Mesangial cell (primary cell): ENCODE measurements at places on chromosomes 5 and 9. TPM values are rescaled to one million over a fixed set of nuclear protein-coding genes. Genes with fewer than 3 reads are reported as not detected.

The ST8SIA4 gene
- 0.49 and 3.8 TPM in 2 replicates for total RNA-seq

The ZDHHC12 gene
- total RNA-seq, result 111 and 159 TPM in 2 replicates

The OR1J2 gene
- not detected in 2 replicates for total RNA-seq

The AMBP gene
- not detected in 2 replicates for total RNA-seq

The TSLP gene
- total RNA-seq, result 0.13 TPM in 1 of 2 replicates, not detected in the other

The PCA3 gene
- total RNA-seq, result not detected in 2 replicates

The PCDHGA4 gene
- total RNA-seq, result 0.33 and 2.2 TPM in 2 replicates

The TIMD4 gene
- 0.38 TPM in 1 of 2 replicates, not detected in the other for total RNA-seq

The MYMK gene
- not detected in 2 replicates for total RNA-seq

The NAIP gene
- total RNA-seq, result 0.81 and 3.2 TPM in 2 replicates

The AMACR gene
- total RNA-seq, result 9.9 and 20.7 TPM in 2 replicates

The IZUMO3 gene
- not detected in 2 replicates for total RNA-seq

The NRARP gene
- total RNA-seq, result 0.38 and 1.8 TPM in 2 replicates

The IL13 gene
- not detected in 2 replicates for total RNA-seq

The KCNIP1 gene
- total RNA-seq, result 0.81 and 11.2 TPM in 2 replicates

The TSSK1B gene
- under 0.01 TPM in 1 of 2 replicates, not detected in the other for total RNA-seq

The LCN15 gene
- not detected in 2 replicates for total RNA-seq

The NKD2 gene
- 0.13 TPM in 1 of 2 replicates, not detected in the other for total RNA-seq

The SCGB3A2 gene
- total RNA-seq, result not detected in 2 replicates

The LCN1 gene
- not detected in 2 replicates for total RNA-seq

The BHMT2 gene
- total RNA-seq, result 0.98 and 4.2 TPM in 2 replicates

The JMY gene
- total RNA-seq, result 2.6 and 9.8 TPM in 2 replicates

The BRD9 gene
- 32.7 and 39.9 TPM in 2 replicates for total RNA-seq

The PLPP1 gene
- 20.5 and 44.4 TPM in 2 replicates for total RNA-seq

The SLC36A3 gene
- not detected in 2 replicates for total RNA-seq

The CDH12 gene
- 0.25 TPM in 1 of 2 replicates, not detected in the other for total RNA-seq

The AIF1L gene
- total RNA-seq, result 16.5 and 61.1 TPM in 2 replicates

The PCDHB11 gene
- total RNA-seq, result 0.16 and 0.63 TPM in 2 replicates

The IL11RA gene
- total RNA-seq, result 9.1 and 15.2 TPM in 2 replicates

The ZNF782 gene
- 1.3 and 3.2 TPM in 2 replicates for total RNA-seq

The S1PR3 gene
- total RNA-seq, result 3.3 and 7.2 TPM in 2 replicates

The KCNMB1 gene
- total RNA-seq, result not detected in 2 replicates

The PCDHA6 gene
- total RNA-seq, result 1.0 TPM in 1 of 2 replicates, not detected in the other

The GSN gene
- total RNA-seq, result 143 and 349 TPM in 2 replicates

The DBH gene
- total RNA-seq, result not detected in 2 replicates

The IGFBPL1 gene
- total RNA-seq, result 1.8 and 8.6 TPM in 2 replicates

The PCSK1 gene
- 0.13 TPM in 1 of 2 replicates, not detected in the other for total RNA-seq

The BRIX1 gene
- 9.4 and 20.9 TPM in 2 replicates for total RNA-seq

The C9orf153 gene
- total RNA-seq, result 0.16 TPM in 1 of 2 replicates, not detected in the other

The PLPPR1 gene
- not detected in 2 replicates for total RNA-seq

The ATP6V1G1 gene
- total RNA-seq, result 84.6 and 108 TPM in 2 replicates

The SLC30A5 gene
- total RNA-seq, result 33.6 and 37.1 TPM in 2 replicates

The ANKDD1B gene
- total RNA-seq, result under 0.01 and 0.89 TPM in 2 replicates

The TMEM215 gene
- not detected in 2 replicates for total RNA-seq

The CLPTM1L gene
- 112 and 135 TPM in 2 replicates for total RNA-seq

The C5orf46 gene
- 0.63 and 1.1 TPM in 2 replicates for total RNA-seq

The AK8 gene
- total RNA-seq, result 0.49 and 2.4 TPM in 2 replicates

The XRCC4 gene
- 3.0 and 6.4 TPM in 2 replicates for total RNA-seq

The ARSI gene
- total RNA-seq, result 14.8 and 32.3 TPM in 2 replicates

The PDZD2 gene
- 1.3 and 3.8 TPM in 2 replicates for total RNA-seq

The IFNA21 gene
- total RNA-seq, result not detected in 2 replicates
